ENCODE measurements at places on chromosomes 1 and 21.

GRCh38 chr1:9363061-9363471 lies 70.4 kb downstream of the SPSB1 start:
- no peak for DNase-seq

DNA sequence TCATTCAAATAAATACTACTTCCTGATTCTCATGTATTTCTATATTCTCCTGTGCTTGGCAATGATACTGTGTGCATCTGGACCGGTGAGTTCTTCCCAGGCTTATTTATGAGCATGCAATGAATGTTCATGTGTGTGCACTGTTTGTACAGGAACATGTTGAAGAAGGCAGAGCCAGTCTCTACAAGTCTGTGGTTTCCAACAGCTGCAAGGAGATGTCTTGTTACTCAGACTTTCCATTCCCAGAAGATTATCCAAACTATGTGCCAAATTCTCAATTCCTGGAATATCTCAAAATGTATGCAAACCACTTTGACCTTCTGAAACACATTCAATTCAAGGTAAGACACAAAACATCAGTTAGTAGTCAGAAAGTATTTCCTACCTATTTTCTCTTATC lies 19.1 kb downstream of the FMO1 start:
- no peak for DNase-seq

GRCh38 chr1:35745124-35745730 lies 24.6 kb downstream of the CLSPN start:
- DNase-seq, result no peak

GRCh38 chr1:2330519-2331199 lies 60.7 kb downstream of the MORN1 start:
- no peak for DNase-seq

Data from left colon (tissue), 2 donors.